ENCODE measurements at places on chromosomes 5 and 9. TPM values are rescaled to one million over a fixed set of nuclear protein-coding genes. Genes with fewer than 3 reads are reported as not detected.
A peak's percentile ranks its signal among the peaks of the same experiment; 100 is the strongest.

GRCh38 chr9:1461812-1462211 lies 411.7 kb downstream of the DMRT2 start:
- no peak for DNase-seq

- DNase-seq = no peak
Observed at GRCh38 chr9:33044677-33045282, 19.7 kb downstream of the DNAJA1 start.

GRCh38 chr5:58763390-58763789 lies 180.5 kb downstream of the RAB3C start:
- no peak for DNase-seq

DNA sequence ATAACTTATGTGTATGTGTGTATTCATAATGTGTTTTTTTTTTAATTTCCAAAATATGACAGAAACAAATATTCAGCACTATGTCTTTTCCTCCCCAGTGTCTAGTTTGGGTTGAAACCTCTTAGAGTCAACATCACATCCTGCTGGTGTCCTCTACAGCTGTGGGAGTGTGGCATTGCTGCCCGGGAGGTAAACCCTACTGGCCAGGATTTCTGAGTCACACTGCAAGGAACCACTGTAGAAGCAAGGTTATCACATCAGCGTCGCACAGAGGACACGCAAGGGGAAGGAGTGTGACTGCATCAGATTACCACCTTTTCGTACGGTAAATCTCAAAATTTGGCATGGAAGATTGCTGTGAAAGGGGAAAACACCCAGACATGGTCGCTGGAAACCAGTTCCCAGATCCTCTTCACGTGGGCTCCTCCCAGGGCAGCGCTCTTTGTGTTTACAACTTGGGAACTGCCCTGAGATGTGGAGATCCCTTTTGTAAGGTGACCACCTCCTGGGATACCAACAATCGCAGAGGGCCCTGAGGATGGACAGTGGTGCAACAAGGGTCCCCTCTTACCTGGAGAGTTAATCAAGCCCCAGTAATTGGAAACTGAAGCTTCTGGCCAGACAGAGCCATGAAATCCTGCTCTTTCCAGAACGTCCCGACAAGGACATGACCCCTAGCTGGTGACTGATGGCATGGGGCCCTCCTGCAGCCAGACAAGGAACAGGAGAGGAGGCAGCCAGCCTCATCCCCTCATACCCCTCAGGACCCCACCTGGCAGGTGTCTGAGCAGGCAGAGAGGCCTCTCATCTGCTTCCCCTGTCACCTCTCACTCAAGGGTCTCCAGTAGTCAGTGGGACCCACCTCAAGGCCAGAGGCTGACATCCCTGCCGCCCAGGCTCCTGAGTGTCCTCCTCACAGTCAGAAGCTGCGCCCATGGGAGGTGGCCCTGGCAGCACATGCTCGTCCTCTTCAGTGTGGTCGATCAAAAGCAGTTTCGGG lies 194.7 kb downstream of the MED10 start:
- DNase-seq = no peak

DNA sequence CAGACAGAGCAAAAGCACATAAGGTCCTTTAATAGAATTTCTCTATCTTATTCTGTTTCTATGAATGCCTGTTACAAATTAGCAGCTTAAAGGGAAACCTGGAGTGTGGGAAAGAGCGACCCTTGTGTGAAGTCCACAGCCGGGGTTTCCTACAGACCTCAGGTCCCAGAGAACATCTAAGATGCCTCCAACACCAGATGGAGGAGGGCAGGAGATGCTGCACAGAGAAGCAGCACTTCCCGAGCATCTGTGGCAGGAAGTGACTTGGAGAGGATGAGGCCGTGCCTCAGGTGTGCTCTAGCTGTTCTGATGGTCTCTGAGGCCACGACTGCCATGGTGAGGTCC lies 26.8 kb downstream of the IRF1 start:
- no peak for DNase-seq

DNA sequence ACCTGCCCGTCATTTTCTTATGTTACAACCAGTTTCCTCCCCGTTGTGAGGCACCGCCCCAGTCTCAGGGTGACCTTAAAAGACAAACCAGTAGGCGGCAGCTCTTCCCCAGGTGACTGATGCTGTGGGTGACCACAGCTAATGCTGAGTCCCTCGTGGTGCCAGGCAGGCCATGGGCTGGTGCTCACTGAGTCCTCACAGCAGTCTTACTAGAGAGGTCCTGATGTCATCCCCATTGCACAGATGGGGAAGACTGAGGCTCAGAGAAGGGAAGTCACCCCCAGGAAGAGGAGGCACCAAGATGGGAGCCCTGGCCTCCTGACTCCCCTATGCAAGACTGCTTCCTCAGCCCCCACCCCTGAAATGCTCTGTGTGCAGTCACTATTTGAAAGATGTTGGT lies 978 bp downstream of the CFAP157 start:
- no peak for DNase-seq

- no peak for DNase-seq
Observed at GRCh38 chr9:72564479-72565281, 43.3 kb downstream of the TMC1 start.

GRCh38 chr5:160434022-160434531 lies 12.4 kb downstream of the PTTG1 start:
- peak; percentile 70 for DNase-seq

- DNase-seq = no peak
Observed at GRCh38 chr5:87113861-87114260, 153.8 kb upstream of the RASA1 start.

GRCh38 chr5:132105688-132106087 lies 32.1 kb downstream of the CSF2 start:
- DNase-seq = no peak

DNA sequence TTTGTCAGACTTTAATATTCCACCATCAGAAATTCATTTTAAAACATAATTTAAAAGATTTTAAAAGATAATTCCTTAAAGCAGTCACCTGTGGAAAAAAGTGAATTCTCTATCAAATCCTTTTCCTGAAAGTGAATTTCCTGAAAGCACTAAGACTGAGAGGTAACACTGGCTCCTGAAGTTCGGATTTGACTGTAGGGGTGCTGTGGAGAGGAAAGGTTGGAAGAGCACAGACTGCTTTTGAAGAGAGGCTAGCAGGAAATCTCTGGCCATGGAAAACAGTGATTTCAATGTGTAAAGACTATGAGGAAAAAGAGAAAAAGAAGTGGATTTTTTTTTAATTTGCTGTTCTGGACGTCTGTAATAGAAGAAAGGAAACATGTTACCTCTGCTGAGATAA lies 35.7 kb upstream of the TMEM161B start:
- no peak for DNase-seq

GRCh38 chr5:1493941-1494340 lies 29.8 kb downstream of the LPCAT1 start:
- DNase-seq = no peak

DNA sequence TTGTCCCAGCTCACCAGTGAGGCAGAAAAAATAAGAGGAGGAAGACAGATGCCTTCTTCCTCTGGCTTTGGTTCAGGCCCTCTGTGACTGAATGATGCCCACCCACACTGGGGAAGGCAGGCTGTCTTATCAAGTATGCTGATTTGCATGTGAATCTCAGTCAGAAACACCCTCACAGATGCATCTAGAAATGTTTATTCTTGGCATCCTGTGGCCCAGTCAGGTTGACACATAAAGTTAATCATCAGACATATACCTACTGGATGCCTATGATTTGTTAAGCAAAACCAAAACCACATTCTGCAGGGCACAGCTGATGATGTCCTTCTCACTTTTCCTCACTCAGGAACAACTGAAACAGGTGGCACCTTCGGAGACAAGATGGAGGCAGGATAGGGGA lies 243.4 kb upstream of the KCNN2 start:
- no peak for DNase-seq

- no peak for DNase-seq
Observed at GRCh38 chr5:146878476-146879172, at the start of gene PPP2R2B. Gene PPP2R2B, minus strand, starts transcription at chr5:146878757.

- no peak for DNase-seq
Observed at GRCh38 chr5:64331597-64332277, 166.1 kb downstream of the RNF180 start.

DNA sequence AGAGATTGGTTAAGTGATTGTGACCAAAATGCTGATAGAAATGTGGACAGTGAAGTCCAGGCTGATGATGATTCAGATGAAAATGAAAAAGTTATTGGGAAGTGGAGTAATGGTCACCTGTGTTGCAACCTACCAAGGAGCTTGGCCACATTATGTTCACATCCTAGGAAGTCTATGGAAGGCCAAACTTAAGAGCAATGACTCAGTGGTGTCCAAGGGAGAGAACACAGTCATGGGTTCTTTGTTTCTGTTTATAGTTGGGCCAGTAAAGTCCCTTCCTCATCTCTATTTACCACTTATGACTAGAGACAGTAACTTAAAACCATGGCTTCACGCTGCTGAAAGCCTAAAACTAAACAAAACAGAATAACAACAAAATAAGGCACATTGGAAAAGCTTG lies 555.3 kb upstream of the DAB2 start:
- no peak for DNase-seq

Gene STPG3
- not detected for polyA plus RNA-seq

Gene BTNL8
- not detected for polyA plus RNA-seq

Gene SEC24A
- 5.1 TPM for polyA plus RNA-seq

Gene FRMPD1
- not detected for polyA plus RNA-seq

Gene PDE6A
- polyA plus RNA-seq = not detected

Gene DMRT2
- not detected for polyA plus RNA-seq

Gene C5orf58
- polyA plus RNA-seq = not detected

Gene LECT2
- not detected for polyA plus RNA-seq

Gene F2RL2
- polyA plus RNA-seq = not detected

Gene CDX1
- not detected for polyA plus RNA-seq

Gene COL15A1
- not detected for polyA plus RNA-seq

Measured in naive B cell (primary cell).